CD4-positive, alpha-beta T cell treated with Interleukin-17A for 1 hour (primary cell): ENCODE measurements at places on chromosomes 4 and X.

DNA sequence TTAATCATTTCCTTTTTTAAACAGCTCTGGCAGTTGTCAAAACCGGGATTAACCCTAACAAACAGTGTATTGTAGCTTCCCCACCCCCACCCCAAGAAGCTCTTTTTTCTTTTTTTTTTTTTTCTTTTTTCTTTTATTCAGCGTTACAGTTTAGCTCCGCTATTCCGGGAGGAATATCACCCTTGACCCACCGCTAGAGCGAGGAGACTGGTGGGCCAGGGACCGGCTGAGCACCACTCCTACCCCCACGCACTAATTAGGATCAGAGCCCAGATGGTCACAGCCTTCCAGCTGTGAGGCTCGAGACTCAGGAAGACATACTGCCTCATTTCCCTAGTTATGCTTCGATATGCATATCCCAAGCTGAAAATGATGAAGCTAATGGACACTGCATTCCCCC is 2.0 kb downstream of the PARM1 start:
- DNase-seq: no peak

DNA sequence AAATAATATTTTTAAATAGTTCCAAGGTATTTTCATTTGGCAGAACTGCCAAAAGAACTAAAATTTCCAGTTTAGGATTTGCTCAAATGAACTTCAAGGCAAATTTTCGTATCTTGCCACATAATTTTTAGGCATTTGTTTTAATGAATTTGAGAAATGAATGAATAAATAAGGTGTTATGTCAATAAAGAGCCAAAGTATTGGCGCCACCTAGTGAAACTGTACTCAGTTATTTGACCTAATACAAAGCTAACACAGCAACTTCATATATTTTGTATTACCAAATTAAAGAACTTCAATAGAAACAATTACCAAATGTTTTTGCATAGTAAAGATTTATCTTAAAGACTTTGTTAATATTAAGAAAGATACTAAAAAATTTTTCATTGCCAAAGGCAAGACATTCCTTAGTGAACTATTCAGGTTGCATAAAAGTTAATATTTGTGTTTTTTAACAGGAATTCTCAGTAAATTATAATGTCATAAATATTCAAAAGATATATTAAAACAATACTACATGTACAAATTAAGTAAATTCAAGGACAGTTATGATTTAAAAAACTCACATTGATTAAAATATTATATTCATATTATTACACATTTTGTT is 50.3 kb downstream of the STPG2 start:
- DNase-seq: no peak

- no peak for DNase-seq
Observed at GRCh38 chrX:54529151-54529550, 868 bp upstream of the GNL3L start.

DNA sequence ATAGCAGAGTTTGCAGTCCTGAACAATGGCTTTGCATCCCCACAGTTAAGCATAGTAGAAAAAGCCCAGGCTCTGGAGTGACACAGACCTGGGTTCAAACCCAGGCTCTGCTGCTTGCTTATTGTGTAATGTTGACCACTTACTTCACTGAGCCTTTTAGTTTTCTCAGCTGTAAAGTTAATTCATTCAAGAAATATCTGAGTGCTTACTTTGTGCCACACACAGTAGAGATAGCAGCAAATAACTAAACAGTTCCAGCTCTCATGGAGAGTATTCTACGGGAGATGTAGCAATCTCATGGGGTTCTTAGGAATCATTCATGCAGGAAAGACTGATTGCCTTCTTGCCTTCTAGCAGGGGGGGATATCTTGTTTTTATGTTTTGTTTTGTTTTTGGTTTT is 63.2 kb downstream of the SLC9A6 start:
- no peak for DNase-seq

DNA sequence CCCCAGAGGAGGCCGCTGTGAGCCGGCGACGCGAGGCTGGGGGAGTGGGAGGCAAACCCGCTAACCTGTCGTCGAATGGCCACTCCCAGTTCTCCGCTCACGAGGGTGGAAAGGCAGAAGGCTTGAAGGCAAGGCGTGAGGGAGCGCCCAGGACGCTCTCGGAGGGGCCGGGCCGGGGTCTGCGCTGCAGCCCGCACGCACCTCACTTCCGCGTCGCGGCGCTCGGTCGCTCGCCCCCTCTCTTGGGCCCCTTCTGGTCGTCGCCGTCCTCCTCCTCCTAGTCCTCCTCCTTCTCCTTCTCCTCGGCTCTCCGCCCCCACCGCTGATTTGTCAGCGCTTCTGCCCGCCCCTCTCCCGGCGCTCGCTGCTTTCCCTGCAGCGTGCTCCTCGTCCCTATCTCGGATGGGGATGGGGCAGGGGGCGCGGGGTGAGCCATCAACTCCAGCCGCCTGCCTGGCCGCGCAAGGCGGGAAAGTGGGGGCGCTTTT is at the start of gene SNCA:
Gene SNCA, minus strand, starts transcription at position 265 of the 488 bp plus-strand sequence. CDS start 1,494 bp downstream, outside the sequence.
- peak; percentile 23 for DNase-seq

DNA sequence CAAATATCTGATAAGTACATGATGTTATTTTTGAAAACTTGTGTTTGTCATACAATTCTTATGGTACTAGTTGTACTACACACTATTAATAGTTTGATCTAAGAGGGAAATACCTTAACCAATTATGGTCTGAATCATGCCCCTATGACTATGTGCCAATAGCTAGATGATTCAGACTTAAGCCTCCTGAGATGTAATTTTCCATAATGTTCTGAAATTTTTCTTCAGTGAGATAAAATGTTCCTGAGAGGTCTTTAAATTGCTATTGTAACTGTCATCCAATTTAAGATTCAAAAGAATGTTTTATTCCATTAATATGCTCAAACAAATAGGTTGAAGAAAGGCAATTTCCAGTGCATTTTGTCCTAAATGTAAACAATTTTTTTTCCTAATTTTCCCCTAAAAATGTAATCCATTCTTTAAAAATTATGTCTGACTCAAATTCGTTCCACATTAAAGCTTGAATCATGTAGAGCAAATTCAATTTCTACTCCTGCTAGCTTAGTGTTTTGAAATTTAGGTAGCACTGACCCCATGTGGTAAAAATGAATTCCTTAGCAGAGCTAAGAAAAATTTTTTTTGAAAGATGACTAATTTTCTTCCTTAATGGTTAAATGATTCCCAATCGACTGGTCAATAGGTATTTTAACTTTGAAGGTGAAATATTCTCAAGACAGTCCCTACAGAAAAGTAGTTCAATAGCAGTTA is 49.1 kb downstream of the APOOL start:
- DNase-seq: no peak

DNA sequence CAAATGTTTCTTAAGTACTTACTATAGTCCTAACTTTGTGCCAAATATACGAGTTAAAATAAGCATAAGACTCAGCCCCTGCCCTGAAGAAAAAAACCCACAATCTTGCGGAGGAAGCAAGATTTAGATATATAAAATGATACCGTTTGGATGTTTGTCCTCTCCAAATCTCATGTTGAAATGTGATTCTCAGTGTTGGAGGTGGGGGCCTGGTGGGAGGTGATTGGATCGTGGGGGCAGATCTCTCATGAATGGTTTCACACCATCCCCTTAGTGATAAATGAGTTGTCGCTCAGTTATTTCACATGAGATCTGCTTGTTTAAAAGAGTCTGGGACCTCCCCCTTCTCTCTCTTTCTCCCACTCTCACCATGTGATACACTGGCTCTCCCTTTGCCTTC is 28.7 kb downstream of the EFHC2 start:
- no peak for DNase-seq

- no peak for DNase-seq
Observed at GRCh38 chrX:13533726-13534125, 35.7 kb upstream of the EGFL6 start.

- DNase-seq: no peak
Observed at GRCh38 chrX:133563705-133564104, 148.4 kb upstream of the GPC4 start.

GRCh38 chr4:78691334-78691754 is 84.8 kb upstream of the BMP2K start:
- no peak for DNase-seq

GRCh38 chrX:150161193-150161592 is 201.9 kb upstream of the MAMLD1 start:
- no peak for DNase-seq

GRCh38 chr4:174204164-174204831 is 79.2 kb downstream of the FBXO8 start:
- DNase-seq: no peak

- DNase-seq: no peak
Observed at GRCh38 chrX:56783996-56784620, 55.1 kb downstream of the NBDY start.

- DNase-seq: no peak
Observed at GRCh38 chrX:17933856-17934255, 72.8 kb upstream of the RAI2 start.

- DNase-seq: no peak
Observed at GRCh38 chr4:54550395-54551171, 107.2 kb upstream of the KIT start.

- no peak for DNase-seq
Observed at GRCh38 chr4:68460085-68460484, 12.8 kb downstream of the TMPRSS11E start.

- DNase-seq: no peak
Observed at GRCh38 chr4:137881641-137882040, 349.3 kb upstream of the PCDH18 start.

GRCh38 chr4:114857831-114858230 is 255.6 kb downstream of the NDST4 start:
- no peak for DNase-seq

DNA sequence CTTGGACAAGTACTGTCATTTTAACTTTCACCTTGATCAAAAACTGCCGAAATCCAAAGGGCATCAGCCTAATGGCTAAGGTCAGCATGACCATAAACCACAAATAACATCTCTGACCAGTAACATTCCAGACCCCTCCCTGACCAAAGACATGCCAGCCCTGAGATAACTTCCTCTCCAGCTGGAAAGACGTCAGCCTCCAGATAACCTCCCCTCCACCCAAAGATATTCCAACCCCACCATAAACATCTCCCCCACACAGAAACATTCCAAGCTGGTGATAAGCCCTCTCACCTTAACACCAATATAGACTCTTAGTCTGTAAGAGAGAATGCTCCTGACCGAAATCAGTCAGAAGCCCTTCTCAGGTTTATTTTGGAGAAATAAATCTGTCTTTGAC is 7.4 kb downstream of the PPP1R2C start:
- DNase-seq: no peak

- no peak for DNase-seq
Observed at GRCh38 chrX:10630320-10630719, 9.9 kb upstream of the MID1 start.

DNA sequence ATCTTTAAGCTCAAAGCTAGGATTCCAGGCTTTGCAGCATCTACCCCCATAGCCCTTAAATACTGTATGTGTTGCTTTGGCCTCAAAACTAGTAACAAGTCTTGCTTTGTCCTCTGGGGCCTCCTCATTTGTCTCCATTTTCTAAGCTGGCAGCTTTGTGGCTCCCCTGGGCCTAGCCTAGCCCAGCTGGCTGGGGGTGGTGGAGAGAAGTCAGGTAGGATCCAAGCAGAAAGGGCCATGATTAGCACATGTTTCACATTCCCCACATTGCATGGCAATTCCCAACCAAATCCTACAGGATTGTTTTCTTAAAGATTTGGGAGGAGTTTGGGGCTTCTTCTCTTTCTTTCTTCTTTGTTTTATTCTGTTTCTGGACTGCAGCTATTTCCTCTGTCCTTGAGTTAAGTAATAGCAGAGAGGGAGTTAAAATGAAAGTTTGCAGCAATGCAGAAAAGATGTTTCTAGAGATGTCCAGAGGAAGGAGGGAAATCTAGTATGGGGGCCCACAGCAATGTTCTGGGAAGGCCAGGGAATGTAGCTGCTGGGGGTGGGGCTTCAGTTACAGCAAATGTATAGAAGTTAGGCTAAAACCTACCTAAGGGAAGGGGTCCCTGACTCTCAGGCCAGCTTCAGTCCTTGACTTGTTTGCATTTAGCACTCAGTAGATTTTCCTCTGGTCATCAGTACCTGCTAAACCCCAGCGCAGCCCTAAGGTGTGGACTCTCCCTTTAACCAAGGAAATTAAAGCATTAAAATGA is 92.1 kb downstream of the SHROOM4 start:
- no peak for DNase-seq

GRCh38 chr4:135492439-135492838 is 1290.8 kb upstream of the PABPC4L start:
- DNase-seq: no peak

DNA sequence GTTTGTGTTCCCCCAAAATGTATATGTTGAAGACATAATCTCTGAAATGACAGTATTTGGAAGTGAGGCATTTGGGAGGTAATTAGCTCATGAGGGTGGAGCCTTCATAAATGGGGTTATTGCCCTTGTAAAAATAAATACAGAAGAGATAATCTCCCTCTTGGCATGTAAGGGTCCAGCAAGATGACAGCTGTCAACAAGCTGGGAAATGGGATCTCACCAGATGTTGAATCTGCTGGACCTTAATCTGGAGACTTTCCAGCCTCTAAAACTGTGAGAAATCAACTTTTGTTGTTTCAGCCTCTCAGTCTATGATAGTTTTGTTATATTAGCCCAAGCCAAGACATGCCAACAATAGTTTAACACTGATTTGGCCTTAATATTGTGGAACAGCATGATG is 438.2 kb upstream of the PCDH7 start:
- no peak for DNase-seq

DNA sequence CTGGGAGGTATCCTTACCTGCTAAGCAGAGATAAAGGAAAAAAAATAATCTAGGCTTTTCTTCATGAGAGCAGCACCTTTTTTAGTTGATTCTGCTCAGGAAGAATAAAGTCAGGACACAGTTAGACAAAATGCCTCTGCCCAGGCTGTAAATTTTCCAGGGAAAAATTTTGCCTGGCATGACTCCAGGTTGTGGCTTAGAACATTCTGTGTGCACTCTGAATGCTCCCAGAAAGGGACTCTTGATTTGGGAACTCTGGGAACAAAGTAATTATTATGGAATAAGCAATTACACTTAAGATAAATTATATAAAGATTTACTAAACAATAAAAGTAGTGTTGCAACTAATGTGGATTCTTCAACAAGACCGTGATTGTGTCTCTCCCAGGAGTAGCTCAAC is 826.2 kb upstream of the TENM3 start:
- DNase-seq: no peak

DNA sequence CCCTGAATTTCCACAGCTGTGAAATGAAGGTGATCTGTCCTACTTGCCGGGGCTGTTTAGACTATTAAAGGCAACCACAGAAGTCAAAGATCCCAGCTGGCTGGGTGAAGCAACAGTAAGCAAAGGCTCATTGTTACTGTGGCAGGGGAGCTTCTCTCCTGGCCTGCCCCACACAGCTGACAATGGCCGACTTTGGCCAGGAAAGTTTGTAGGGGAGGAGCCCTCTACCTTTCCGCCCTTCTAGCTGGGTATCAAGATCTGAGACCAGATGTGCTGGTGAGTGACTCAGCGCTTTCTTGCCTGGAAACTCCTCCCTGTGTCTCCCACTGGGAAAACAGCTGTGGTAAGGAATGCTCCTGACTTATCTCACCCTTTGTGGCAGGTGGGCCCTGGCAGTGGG is 21.1 kb downstream of the RASSF6 start:
- DNase-seq: no peak

DNA sequence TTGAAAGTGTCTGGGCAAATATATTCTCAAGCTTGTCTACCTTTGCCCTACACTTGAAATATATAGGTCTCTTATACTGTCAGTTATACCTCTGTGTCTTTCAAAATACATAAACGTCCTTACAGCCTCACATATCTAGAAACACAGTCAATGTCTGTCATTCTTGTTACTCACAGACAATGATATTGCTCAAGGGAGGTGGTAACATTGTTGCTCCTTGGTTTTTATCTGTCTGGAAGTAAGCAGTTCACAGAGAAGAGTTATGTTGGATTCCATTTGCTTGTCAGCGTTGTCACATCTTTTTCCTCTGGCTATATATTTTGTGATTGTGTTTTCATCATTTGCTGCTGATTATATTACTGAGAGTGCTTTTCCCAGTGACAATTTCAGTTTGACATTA is 1528.9 kb downstream of the PCDH7 start:
- DNase-seq: no peak
